ENCODE measurements at places on chromosomes 6 and 20.
A peak's percentile ranks its signal among the peaks of the same experiment; 100 is the strongest.

DNA sequence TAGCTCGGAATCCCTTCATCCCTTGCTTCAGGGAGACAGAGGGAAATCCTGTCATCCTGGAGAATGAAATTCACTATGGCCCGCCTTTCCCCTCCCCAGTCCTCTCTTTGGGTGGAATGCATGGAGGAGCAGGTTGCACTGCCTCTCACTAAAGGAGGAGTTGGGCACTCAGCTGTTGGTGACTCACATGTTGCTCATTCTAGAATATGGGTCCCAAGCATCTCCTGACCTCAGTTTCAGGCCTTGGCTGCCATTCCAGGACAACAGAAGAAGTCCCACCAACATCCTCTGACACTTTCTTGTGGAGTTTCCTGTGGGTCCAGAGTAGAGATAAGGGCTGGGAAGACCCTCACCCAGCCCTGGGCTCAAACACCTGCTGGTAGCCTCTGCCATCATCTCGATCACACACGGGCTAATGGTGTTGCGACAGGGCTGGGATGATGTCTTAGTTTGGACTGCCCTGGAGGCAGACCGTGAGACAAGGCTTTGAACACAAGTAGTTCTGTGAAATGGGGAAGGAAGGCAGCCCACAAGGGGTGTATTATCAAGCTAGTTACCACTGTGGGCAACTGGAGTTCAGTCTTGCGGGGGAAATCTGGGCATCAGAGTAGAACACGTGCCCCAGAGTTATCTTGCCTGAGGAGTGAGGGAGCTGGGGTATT is 52.4 kb upstream of the RNF24 start:
- DNase-seq, result no peak

- DNase-seq, result no peak
These were observed 118.4 kb upstream of the SGK1 start for GRCh38 chr6:134436281-134436815.

DNA sequence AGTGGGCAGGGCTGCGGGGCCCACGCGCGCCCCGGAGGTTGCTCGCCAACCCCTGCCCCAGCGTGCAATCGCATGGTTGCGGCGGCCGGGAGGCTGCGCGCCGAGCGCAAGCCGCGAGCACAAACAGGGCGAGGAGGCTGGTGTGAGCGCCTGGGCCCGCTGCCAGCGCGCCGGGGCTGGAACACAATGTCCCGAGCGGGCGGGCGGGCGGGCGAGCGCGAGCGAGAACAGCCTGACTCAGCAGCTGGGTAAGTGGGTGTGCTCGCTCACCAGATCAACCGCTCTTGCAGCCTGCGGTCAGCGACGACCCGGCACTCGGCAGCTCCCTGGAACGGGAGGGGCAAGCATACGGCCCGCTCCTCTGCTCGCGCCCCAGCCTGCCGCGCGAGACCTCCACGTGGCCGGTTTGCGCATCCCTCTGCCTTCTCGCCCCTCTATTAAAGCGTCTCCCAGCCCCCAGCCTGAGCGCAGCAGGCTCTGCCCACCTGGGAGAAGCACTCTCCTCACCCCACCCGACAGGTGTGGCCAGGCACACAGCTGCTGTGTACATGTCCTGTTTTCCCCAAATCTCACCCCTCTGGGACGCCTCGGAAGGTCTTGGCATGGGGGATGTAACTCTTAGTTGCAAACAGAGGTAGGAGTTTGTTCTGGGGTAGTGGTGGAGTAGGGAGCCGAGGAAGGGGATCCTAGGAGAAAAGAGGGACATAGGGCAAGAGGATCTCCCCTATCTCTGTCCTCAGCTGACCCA is 8.7 kb upstream of the ARMC12 start:
- DNase-seq, result no peak

- no peak for DNase-seq
These were observed 3.0 kb downstream of the CDH4 start for GRCh38 chr20:61254881-61255626.

- DNase-seq, result no peak
These were observed 85.3 kb upstream of the FOXP4 start for GRCh38 chr6:41460742-41461336.

GRCh38 chr6:15904651-15905376 is 224.1 kb upstream of the MYLIP start:
- DNase-seq, result no peak

- DNase-seq, result peak; percentile 29
These were observed 121.7 kb upstream of the SLC2A12 start for GRCh38 chr6:134173936-134174671.
